Ascending aorta (tissue), 2 donors: ENCODE measurements at places on chromosomes 11 and 22. TPM values are rescaled to one million over a fixed set of nuclear protein-coding genes. Genes with fewer than 3 reads are reported as not detected.

Gene PRSS23
- 184 TPM for total RNA-seq

- H3K27me3 ChIP-seq: no peaks in the 10 kb centered on the region
Measured at GRCh38 chr11:86695373-86695772, 23.0 kb upstream of the ME3 start.

GRCh38 chr22:38758276-38758945 lies 2.6 kb upstream of the SUN2 start:
- H3K36me3 ChIP-seq: peaks cover 2% of the 10 kb centered on the region
- H3K4me1 ChIP-seq: peaks cover 10% of the 10 kb centered on the region
- no peak overlapping the region for H3K27ac ChIP-seq
- DNase-seq: no peak
- no peaks in the 10 kb centered on the region for H3K27me3 ChIP-seq

DNA sequence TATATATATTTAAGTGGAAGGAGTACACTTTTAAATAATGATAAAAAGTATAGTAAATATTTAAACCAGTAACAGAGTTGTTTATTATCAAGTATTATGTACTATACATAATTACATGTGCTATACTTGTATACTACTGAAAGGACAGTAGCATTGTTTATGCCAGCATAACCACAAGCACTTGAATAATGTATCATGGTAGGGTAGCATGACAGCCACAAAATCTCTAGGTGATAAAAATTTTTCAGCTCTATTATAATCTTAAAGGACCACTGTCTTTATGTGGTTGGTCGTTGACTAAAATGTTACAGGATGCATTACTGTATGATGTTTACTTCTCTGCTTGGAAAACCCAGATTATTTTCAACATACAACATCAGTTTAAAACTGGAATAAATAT lies 349.2 kb downstream of the CASP12 start:
- no peaks in the 10 kb centered on the region for H3K4me1 ChIP-seq
- no peak overlapping the region for H3K4me3 ChIP-seq
- no peak overlapping the region for H3K27ac ChIP-seq
- no peaks in the 10 kb centered on the region for H3K36me3 ChIP-seq

- H3K27me3 ChIP-seq: no peaks in the 10 kb centered on the region
- no peak for DNase-seq
- no peak overlapping the region for H3K27ac ChIP-seq
- H3K4me1 ChIP-seq: no peaks in the 10 kb centered on the region
- no peak overlapping the region for H3K4me3 ChIP-seq
Measured at GRCh38 chr22:43561415-43562178, 149.8 kb downstream of the MPPED1 start.
